ENCODE measurements at places on chromosomes 16 and 17.

DNA sequence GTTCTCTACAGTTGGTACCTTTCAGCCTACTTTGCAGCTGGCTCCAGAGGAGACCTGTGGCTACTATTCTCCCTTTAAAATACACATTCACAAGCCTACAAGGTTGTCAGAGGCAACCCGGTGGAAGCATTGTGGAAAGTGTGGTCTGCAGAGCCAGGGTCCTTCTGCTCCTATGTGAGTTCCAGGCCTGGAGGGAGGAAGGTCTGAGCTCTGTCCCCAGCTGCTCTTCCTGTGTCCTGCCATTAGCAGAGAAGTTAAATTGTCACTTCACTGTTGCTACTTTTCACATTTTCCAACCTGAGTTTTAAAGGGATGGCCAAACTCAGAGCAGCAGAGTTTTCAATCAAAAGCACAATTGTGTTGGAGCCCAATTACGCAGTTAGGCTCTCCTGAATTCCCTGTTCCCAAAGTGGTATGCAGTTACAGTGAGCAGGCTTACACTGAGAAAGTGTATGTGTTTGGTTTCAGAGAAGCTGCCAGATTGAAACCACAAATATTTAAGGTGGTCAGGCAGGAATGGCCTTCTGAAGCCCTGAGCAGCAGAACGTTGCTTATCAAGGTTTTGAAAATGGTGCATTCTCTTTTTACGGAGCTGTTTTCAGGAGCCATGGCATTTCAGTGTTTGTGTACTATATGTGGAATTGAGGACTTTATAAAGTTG, 25.0 kb downstream of the MAP3K3 start:
- peak; percentile 51 for DNase-seq

DNA sequence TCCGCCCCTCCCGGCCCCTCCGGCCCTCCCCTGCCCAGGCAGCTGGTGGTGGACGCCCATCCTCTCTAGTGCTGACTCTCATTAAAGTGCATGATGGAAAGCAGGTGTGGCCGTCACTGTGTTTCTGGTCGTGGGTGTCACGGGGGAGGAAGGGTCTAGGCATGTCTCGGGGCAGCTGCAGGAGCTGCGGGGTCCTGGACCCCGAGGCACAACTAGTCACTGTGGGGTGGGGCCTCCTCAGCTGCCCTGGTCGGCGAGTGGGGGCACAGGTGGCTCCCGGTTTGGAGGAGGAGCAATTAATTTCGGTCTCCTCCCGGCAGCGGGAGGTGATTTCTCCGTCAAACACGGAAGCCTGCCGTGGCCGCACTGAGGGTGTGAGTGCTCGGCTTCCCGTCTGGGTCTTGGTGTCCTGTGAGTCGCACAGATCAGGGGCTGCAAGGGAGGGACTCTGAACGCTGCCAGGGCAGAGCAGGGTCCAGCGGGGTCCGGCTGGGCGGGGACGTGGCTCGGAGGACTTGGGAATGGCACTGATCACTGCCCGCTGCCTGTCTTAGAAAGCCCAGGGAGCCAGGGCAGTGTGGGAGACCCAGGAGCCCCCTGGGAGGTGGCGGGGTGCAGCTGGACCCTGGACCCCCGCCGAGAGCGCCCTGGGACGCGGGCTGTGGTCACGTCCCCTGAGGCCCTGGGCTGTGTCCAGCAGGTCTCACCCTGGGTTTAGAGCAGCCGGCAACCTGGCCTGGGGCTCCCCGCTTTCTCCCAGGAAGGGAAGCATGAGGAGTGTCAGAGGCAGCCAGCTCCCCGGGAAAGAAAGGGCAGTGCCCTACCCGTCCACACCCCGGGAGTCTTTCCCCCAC, 3.3 kb downstream of the TPSD1 start:
- no peak for DNase-seq

DNA sequence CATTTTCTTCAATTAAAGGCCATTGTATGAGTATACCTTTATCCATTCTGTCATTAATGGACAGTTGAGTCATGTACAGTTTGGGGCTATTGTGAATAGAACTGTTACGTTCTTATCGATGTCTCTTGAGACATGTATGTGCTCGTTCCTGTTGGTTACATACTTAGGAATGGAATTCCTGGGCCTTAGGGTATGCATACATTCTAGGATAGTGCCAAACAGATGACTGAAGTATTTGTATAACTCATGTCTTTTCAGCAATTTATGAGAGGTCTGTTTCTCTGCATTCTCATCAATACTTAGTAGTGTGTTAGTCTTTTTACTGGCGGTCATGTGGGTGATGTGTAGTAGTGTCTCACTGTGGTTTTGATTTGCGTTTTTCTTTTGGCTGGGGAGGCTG, 81.2 kb downstream of the USP22 start:
- DNase-seq, result no peak

- DNase-seq, result no peak
Observed at GRCh38 chr17:42783791-42784138, 3.4 kb downstream of the WNK4 start.

- DNase-seq, result no peak
Observed at GRCh38 chr16:75086281-75086680, 30.3 kb downstream of the LDHD start.

DNA sequence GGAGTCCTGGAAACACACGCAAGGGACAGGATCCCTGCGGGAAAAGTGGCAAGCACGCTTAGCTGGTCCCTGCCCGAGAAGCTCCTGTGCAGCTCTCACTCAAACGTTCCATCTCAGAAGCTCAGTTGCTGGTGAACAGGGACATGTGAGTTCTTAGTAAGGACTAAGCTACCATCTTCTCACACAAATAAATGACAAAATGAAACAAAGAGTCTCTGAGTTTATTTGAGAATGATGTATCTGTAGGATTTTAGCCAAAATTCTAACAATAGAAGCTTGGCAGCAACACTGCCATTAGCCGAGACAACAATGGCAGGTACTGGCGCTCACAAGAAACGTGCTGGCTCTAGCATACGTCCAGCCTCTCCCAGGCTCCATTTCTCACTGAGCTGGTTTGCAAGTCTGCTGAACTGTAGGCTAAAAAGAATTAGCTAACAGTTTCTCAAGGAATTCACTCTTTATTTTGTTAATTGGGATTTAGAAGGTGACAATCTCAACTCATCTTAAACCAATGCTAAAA, 90.2 kb downstream of the VPS53 start:
- DNase-seq, result no peak

All from retinal pigment epithelial cell (primary cell).